NCI-H69 (cell line): ENCODE measurements at places on chromosomes 4 and X.
A peak's percentile ranks its signal among the peaks of the same experiment; 100 is the strongest.

GRCh38 chrX:71541210-71542022 lies 8.5 kb downstream of the OGT start:
- DNase-seq, result no peak

GRCh38 chr4:43391069-43391468 lies 498.6 kb downstream of the GRXCR1 start:
- DNase-seq, result no peak

DNA sequence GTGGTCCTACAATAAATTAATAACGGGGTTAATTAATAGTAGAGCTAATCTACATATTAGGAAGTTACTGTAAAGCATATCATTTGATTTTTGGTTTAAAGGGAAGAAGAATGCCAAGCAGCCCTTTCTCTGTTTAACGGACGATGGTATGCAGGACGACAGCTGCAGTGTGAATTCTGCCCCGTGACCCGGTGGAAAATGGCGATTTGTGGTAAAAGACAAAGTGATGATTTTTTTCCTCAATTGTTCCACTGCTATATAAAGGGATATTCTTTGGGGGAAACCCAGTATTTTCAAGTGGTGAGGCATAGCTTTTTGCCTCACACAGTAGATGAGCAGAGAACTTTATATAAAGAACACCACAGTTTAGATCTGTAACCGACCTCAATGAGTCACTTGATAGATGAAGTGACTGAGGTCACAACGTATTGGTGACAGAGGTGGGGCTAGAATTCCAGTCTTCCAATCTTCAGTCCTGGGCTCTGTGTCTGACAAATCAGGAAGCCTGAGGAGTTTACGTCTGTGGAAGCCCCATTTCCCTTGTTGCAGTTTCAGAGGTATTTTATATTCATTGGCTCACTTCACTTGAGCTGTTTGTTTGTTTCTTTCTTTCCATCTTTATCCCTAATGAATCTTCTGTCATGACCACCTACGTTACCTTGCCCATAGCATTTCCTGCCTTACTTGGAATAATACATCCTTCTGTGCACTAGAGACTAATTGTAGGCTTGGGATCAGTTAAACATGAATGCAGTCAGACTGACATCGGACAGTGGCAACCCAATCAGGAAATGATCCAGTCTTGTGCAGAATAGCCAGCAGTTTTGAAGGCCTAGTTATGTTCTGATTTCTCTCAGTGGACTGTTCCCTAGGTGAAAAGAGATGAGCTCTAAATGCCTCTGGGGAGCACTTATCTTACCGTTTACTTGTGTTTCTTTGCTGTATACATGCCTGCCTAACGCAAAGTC lies 30.1 kb downstream of the ZRSR2 start:
- no peak for DNase-seq

DNA sequence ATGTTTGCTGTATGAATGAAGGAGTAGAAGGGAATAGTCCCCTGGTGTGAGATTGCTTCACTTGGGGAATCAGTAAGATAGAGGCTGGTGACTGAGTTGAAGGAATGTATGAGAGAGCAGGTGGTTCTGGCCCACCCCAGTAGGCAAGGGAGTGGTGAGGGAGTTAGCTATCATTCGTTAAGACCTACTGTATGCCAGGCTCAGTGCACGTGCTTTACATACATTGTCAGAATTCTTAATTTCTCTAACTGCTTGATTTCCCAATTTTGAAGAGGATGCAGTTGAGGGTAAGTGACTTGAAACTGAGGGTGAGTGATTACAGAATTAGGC lies 700 bp downstream of the VMA21 start:
- DNase-seq, result no peak

- DNase-seq, result no peak
These were observed 29.2 kb downstream of the HTT-AS start for GRCh38 chr4:3044870-3045819.

GRCh38 chrX:53047228-53047627 lies 1.4 kb upstream of the GPR173 start:
- DNase-seq, result peak; percentile 55

DNA sequence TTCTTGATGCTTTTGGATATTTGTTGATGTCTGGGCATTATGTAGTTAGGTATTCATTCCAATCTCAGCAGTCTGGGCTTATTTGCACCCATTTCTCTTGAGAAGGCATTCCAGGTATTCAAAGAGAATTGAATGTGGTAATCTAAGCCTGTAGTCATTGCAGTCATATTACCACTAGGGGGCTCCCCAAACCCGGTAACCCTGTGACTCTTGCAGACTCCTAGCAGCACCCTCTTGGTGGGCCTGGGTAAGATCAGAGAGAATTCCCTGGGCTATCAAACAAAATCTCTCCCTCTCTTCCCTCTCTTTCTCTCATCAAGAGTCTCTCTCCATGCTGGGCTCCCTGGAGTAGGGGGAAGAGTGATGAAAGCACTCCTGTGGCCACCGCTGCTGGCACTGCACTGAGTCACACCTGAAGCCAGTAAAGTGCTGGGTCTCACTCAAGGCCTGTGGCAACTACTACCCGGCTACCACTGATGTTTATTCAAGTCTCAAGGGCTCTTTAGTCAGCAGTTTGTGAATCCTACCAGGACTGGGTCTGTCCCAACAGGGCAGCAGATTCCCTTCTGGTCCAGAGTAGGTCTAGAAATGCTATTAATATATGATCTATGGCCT lies 187.7 kb upstream of the NUDT10 start:
- DNase-seq, result peak; percentile 42

DNA sequence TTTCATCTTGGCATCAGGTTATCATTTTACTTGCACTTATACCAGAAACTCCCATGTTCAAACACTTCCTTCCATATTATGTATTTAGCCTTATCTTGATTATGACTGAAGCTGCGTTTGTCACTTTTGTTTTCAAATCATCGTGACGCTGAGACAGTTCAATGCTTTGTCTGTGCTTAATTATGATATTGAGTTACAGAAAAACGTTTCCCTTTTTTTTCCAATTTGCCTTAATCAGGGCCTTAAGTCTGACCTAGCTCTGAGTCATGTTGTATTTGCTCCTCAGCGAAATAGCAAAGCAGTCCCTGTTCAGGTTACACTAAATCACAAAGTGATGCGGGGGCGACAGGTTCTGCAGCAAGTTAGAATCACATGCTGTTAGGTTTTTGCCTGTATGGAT lies 254.7 kb downstream of the AFF2 start:
- DNase-seq, result peak; percentile 66

GRCh38 chr4:181017038-181017437 lies 1226.2 kb upstream of the TENM3 start:
- no peak for DNase-seq

- no peak for DNase-seq
These were observed 285.0 kb downstream of the SPANXN1 start for GRCh38 chrX:145532176-145532780.

DNA sequence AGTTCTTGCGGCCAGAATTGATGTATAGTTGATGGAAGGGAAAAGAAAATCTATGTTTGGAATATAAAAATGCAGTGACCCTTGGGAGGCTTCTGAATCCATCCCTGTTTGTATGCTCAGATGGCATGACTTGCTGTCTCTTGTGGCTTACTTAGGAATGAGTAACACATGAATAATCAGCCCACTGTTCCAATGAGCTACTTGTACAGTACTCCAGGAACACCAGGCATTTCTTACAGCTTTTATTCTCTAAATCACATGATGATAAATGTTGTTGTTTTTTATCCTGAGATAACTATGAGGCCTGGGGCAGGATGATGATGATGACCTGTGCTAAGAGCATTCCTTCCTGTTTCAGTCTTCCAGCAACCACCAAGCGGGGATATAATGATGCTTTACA lies 18.9 kb downstream of the TMPRSS11E start:
- no peak for DNase-seq

GRCh38 chr4:155604718-155605626 lies 61.7 kb upstream of the GUCY1A1 start:
- no peak for DNase-seq
